ENCODE measurements at places on chromosomes 6 and 20. TPM values are rescaled to one million over a fixed set of nuclear protein-coding genes. Genes with fewer than 3 reads are reported as not detected.

DNA sequence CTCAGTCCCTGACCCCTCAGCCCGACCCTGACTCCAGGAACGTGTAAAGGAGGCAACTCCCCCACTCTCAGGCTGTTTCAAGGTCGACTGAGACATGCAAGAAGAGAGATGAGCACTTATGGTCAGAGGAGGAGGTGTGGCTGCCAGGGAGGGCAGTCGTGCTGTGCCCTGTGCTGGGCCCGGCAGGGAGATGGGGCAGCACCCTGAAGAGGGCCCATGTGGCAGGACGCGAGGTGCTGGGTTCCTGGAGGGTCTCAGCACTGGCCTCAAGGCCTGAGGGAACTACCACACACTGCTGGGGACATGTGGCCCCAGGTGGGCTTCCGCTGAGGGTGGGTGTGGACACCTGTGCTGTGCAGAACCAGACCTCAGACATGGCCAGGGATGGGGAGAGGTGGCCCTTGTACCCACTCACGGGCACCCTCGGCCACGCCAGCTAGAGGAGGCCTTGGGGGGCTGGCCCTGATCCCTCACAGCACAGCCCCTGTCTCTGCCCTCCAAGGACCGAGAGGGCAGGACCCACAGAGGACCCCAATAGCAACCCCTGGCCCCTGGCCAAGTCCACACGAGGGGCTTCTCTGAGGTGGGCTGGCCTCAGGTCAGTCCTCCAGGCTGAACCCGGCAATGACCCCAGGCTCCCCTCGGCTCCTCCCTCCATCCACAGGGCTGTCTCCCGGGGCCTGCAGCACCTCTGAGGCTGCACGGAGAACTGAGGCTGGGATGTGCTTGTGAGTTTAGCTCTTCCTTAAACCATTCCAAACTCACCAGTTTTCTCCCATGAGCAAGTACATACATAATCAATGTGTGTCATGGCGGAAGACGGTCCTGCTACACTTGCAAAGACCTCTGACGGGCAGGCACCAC is 8.7 kb downstream of the SLC2A4RG start:
- no peak overlapping the region for H3K4me3 ChIP-seq
- no peaks in the 10 kb centered on the region for H3K27me3 ChIP-seq
- no peaks in the 10 kb centered on the region for H3K36me3 ChIP-seq
- H3K27ac ChIP-seq: no peak overlapping the region
- peaks cover 8% of the 10 kb centered on the region for H3K4me1 ChIP-seq
- no peak for DNase-seq

DNA sequence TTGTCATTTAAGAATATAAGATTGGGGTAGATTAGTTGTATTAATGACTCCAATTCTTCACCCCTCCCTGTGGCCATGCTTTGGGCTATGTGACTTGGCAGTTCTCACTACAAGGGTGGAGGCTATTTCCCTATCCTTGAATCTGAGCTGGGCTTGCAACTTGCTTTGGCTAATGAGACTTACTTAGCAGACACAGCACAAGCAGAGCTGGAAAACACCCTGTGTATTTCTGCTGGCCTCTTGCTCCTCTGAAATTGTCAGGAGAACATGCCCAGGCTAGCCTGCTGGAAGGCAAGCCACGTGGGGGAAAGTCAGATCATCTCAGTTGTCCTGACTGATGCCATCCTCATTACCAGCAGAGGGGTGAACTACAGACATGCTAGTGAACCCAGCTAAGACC is 126.5 kb upstream of the HDGFL1 start:
- DNase-seq: no peak
- H3K4me3 ChIP-seq: no peak overlapping the region
- H3K4me1 ChIP-seq: no peaks in the 10 kb centered on the region
- no peaks in the 10 kb centered on the region for H3K36me3 ChIP-seq

DNA sequence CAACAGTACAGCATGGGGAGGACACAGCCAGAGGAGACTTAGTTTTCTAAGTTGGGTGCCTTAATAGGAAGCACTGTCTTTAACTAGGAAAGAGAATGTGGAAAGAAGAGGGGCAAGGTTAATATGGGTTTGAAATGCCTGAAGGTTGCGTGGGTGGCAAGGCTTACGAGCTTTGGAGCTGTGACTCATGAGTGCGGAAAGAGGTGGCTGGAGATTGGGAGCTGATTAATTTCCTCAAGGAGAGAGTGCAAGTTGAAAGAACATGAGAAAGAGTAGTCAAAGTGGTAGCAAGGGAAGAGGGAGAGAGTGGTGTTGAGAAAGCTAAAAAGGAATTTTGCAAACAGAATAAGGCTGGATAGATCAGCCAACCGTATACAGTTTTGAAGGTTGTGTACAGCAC is 315.1 kb upstream of the PRND start:
- no peak overlapping the region for H3K27ac ChIP-seq
- no peaks in the 10 kb centered on the region for H3K4me1 ChIP-seq
- peaks cover 5% of the 10 kb centered on the region for H3K27me3 ChIP-seq
- H3K4me3 ChIP-seq: no peak overlapping the region
- no peaks in the 10 kb centered on the region for H3K36me3 ChIP-seq

- peaks cover 17% of the 10 kb centered on the region for H3K4me1 ChIP-seq
- H3K4me3 ChIP-seq: no peak overlapping the region
- no peaks in the 10 kb centered on the region for H3K36me3 ChIP-seq
- no peak overlapping the region for H3K27ac ChIP-seq
- no peak for DNase-seq
Observed at GRCh38 chr6:34339971-34340370, 52.5 kb downstream of the NUDT3 start.

DNA sequence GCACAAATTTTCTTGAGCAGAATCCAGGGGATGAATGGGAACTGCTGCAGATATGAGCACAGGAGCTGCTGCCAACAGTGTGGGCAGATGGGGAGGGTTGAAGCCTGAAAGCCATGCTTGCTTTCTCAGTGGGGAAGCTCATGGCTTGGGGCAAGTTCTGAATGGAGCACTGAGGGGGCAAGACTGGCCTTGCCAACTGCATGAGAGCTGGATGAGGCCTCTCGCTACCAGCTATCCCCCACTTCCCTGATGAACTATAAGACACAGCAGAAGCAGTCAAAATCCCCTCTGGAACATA is 28.3 kb downstream of the TREM1 start:
- H3K27me3 ChIP-seq: no peaks in the 10 kb centered on the region
- no peaks in the 10 kb centered on the region for H3K36me3 ChIP-seq
- no peak for DNase-seq
- peak overlapping the region; percentile 23 for H3K27ac ChIP-seq
- peaks cover 19% of the 10 kb centered on the region for H3K4me1 ChIP-seq

DNA sequence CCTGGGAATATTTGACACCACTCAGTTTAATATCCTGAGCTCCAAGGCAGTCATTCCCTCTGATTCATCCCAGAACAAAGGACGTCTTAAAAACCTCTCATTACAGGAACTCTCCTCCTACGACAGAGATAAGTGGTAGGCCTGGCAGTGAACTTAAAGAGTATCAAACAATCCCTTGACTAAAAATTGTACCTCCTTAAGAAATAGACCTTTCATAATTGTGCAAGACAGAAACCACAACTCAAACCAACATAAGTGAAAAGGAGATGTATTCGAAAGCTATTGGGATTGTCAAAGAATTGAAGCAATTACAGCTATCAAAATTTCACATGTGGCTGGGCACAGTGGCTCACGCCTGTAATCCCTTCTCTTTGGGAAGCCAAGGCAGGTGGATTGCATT is 19.1 kb upstream of the BNIP5 start:
- no peak overlapping the region for H3K4me3 ChIP-seq
- DNase-seq: no peak
- H3K27ac ChIP-seq: no peak overlapping the region
- H3K36me3 ChIP-seq: no peaks in the 10 kb centered on the region
- peaks cover 36% of the 10 kb centered on the region for H3K4me1 ChIP-seq

SAPCD1 gene
- 2.6 TPM for total RNA-seq

Measured in body of pancreas (tissue), 4 donors.